Hematopoietic multipotent progenitor cell treated with erythropoietin and hydrocortisone succinate and interleukin-3 and kit ligand, for 17 days (in vitro differentiated cells): ENCODE measurements at places on chromosomes 2 and 18.

GRCh38 chr2:236408786-236409185 is 144.6 kb upstream of the ASB18 start:
- DNase-seq: no peak

DNA sequence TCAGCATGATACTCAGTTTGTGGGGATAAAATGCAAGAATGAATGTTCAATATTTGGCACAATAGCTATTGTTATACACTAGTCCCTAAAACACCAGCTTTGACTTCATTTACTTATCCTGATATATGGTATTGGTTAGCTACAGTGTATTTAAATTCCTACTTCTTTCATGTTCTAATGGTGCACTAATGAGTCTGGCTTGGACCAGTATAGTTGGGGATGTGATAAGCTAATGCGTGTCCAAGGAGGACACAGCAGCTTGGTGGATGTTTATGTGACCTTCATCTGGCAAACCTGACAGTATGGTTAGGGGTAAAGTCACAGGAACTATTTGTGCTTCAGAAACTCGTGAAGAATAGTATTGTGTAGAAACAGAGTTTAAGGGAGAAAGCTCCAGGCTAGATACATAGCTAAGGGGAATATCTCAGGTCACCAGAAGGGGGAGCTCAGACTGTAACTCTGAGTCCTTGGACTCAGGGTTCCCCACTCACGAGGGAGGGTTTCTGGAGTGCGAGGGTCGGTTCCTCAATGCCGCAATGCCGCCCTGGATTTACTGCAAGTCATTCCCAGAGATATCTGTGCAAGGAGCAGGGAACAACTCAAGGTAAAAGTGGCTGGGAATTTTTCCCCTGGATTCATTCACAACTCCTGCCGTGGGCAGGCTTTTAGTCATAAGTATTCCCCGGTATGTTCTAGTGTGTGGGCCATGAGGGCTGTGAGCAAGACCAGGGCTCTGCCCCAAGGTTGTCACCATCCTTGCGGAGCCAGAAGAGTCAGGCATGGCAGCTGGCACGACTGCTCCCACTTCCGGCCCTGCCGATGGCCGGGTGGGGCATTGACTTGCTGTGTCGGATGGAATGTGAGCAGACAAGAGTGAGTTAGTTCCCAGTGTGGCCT is 14.5 kb downstream of the IL1R2 start:
- DNase-seq: peak; percentile 48

DNA sequence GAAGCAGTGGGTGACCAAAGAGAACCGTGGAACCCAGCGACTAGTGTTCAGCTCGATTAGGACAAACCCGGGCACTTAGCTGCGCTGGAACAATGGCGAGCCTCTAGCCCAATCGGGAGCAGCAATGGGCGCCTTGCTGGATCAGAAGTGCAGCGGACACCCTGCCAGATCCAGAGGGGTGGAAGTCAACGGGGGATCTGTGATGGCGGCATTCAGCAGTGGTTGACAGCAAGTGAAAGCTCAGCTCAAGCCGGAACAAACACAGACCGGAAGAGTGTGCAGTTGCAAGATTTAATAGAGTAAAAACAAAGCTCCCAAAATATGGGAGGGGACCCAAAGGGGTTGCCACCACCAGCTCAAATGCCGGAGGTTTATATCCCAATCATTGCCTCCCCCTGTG is 478.7 kb upstream of the REG3G start:
- no peak for DNase-seq

GRCh38 chr2:221810650-221811049 is 238.5 kb upstream of the EPHA4 start:
- no peak for DNase-seq

- DNase-seq: no peak
Observed at GRCh38 chr2:169069341-169069740, at the start of gene DHRS9. DHRS9 (plus strand) TSS chr2:169069563; CDS start chr2:169081582, 12,019 bp downstream.

DNA sequence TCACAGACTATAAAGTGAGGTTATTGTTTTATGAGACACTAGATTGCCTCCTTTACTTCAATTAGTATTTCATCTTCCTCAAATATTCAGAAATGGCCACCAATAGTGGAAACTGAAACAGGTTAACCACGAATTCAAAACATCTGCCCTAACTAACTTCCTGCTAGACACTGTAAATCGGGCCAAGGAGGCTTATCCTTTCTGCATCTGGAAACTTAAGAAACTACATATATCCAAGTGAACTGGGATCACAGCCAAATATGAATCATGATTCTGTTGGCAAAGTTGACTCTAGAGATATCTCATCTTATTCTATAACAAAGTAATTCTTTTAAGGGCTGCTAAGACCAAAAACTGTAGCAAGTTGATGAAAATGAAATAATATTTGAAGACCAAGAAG is 136.6 kb upstream of the ZC3H15 start:
- DNase-seq: no peak

- DNase-seq: no peak
Observed at GRCh38 chr2:122980671-122981070, 1044.4 kb upstream of the CNTNAP5 start.

- no peak for DNase-seq
Observed at GRCh38 chr2:230668939-230669303, 43.7 kb upstream of the CAB39 start.

DNA sequence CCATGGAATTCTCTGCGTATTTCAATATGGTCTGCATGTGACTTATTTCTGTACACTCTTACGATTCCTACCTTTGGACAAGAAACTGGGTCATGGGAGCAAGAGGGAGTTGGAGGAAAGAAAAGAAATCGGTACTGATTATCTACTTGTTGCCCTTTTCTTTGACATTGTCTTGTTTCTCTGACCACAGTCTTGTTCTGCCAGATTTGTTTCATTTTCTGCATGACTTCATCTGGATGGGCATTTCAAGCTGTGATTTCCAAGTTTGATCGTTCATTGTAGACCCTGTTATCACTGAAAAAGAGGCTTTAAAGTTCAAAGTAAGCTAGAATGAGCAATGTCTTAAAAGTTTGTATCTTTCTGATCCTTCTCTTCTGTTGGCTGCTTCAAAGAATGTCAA is 2186.3 kb upstream of the CELF4 start:
- no peak for DNase-seq

GRCh38 chr2:240024766-240025165 is 376 bp downstream of the NDUFA10 start:
- DNase-seq: peak; percentile 46

GRCh38 chr2:106584304-106584954 is 97.3 kb downstream of the CD8B2 start:
- no peak for DNase-seq

- DNase-seq: no peak
Observed at GRCh38 chr18:62011416-62011815, 118.6 kb upstream of the RNF152 start.

DNA sequence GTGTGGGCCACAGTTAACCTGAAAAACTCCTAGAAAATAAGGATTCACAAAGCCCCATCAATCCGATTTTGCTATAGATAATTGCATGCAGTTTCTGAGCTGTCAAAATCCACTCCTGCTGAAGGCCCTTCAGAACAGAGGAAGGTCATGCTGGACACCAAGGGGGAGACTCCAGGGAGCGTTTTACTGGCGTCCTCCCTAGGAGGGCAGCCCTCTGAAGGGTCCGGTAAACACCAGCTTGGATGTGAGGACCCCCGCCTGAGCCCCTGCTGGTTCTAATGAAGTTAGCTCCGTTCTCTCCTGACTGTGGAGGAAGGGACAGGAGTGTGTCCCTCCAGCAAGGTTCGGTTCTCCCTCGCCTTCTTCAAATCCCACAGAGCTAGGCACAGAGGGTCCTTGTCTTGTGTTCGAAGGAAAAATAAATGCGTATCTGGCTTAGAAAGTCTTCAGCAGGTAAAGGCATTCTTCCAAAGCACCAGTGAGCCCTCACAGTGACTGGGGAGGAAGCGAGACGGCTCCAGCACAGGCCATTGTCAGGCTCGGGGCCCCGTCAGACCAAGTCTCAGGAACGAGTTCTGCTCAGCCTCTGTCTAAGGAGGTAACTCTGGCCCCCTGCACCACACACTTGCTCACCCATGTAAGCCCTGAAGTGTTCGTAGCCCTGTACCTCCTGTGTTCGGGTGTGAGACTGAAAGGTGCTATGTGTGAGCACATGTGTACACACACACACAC is 41.6 kb downstream of the CABLES1 start:
- no peak for DNase-seq

DNA sequence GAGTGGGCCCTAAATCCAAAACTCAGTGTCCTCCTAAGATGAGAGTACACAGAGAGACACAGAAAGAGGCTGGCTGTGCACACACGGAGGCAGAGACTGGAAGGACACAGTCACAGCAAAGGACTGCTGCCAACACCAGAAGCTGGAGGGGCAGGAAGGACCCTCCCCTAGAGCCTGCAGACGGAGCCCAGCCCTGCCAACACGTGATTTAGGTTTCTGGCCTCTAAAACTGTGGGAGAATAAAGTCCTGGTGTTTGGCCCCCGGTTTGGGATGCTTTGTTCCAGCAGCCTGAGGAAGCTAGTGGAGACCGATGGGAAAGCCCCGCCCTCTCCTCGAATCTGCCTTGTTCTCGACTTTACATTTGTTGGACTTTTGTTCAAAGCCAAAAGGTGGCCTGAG is 10.6 kb downstream of the CNDP1 start:
- DNase-seq: no peak

GRCh38 chr2:143190431-143190830 is 61.2 kb downstream of the ARHGAP15 start:
- no peak for DNase-seq

DNA sequence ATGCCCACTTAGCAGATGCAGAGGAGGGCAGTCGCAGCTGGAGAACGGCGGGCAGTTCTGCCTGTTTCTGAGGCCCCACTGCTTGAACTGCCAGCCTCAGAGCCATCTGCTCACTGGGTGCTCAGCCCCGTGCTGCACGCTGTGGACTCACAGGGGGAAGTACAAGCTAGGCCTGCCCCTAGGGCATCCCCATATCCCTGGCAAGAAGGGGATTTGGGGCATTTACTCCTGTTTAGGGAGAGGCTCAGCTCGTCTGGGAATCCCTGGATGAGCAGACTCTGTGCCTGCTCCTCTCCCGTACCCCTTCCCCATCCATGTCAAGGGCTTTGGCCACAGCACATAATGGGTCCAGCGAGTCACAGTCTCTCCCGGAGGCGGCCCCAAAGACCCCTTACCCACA is 169.8 kb upstream of the PKDCC start:
- no peak for DNase-seq

GRCh38 chr2:143684551-143685320 is 555.5 kb downstream of the ARHGAP15 start:
- no peak for DNase-seq

- no peak for DNase-seq
Observed at GRCh38 chr18:2939317-2939716, 73.6 kb downstream of the LPIN2 start.

DNA sequence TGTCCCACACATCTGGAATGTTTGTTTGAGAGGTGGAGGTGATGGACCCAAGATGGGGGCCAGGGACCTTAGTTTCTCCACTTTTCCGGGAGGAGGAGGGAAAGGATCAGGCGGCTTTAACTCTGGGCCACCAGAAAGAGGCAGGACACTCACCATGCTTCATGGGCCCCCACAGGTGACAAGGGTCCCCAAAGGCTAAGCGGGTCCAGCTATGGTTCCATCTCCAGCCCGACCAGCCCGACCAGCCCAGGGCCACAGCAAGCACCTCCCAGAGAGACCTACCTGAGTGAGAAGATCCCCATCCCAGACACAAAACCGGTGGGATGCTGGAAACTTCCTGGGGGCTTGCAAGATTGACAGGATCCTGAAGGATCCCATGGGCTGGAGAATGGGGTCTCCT is 712 bp downstream of the SLC11A1 start:
- DNase-seq: no peak
